ENCODE measurements at places on chromosomes 16 and 17. TPM values are rescaled to one million over a fixed set of nuclear protein-coding genes. Genes with fewer than 3 reads are reported as not detected.
A peak's percentile ranks its signal among the peaks of the same experiment; 100 is the strongest.

Gene INO80E
- 45.4 TPM for total RNA-seq

Gene SEPTIN12
- not detected for total RNA-seq

- DNase-seq, result peak; percentile 96
These were observed at the start of gene TEFM for GRCh38 chr17:30906101-30906911. Gene TEFM, minus strand, starts transcription at chr17:30906238. Its CDS starts 40 bp downstream, at chr17:30906198.

DNA sequence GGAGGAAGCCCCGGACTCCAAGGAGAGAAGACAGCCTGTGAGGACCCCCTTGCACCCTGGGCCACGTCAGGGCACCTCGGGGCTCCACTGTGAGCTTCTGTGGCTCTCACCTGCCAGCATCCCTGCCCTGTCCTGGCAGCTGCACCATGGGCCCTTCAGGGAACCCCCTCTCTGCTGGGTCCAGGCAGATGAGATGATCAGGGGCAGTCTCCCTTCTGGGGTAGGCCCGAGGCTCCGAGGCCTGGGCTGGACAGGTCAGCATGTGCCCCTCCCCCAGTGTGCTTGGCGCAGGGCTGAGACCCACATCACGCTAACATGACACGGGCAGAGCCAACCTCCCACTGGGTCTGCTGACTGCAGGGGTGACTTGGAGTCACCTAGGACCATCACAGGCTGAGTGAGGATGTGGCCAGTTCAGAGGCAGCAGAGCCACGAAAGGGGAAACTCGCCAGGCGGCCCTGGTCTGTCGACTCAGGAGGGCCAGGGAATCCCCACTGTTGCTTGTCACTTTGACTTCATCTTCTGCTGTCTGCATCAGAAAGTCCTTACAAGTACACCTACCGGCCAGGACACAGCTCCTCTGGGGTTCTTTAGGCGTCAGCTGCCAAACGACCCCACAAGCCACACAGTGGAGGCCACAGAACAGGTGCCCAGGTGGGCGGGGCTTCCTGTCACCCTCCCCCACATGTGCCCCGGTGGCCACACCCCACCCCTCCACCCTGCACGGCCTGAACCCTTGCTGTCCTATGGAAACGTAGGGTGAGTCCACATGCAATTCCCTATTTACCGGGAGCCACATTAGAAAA, 2.2 kb downstream of the GALNS start:
- DNase-seq, result no peak

GRCh38 chr17:57631871-57632270, 113.2 kb downstream of the CCDC182 start:
- DNase-seq, result no peak

- no peak for DNase-seq
These were observed 65.2 kb downstream of the NKD1 start for GRCh38 chr16:50613281-50613963.

DNA sequence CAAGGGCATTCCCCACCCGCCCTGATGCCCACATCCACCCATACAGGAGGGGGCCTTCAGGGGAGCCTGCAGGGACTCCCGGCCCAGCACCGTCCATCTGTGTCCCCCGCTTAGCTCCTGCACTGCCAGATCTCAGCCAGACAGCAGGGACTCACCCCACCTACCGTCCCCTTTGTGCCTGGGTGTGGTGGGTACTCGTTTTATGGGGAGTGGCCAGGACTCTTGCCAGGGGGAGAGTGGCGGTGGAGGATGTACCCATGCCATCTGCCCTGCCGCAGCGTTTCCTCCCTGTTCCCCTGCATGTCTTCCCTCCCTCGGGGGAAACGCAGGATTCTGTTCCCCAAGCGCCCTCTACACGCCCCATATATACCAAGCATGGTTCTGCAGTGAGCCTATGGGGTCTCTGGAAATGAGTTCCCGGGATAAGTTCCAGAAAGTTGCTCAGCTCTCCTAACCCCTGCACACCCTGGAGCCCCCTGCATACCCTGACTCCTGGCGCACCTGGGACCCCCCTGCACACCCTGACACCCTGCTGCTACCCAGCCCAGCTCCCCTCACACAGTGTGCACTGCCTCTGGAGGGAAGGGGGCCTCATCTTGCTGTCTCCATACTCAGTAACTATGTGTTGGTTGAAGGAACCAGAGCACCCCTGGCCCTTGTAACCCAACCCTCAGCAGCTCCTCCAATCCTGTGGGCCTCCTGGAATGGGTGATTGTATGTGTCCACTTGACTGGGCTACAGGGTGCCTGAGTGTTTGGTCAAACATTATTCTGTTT, 4.2 kb upstream of the MAFG start:
- no peak for DNase-seq

GRCh38 chr17:42928714-42929496, 28.3 kb downstream of the G6PC1 start:
- DNase-seq, result no peak

GRCh38 chr16:67459861-67460150, 21.2 kb downstream of the ATP6V0D1 start:
- DNase-seq, result no peak
